ENCODE measurements at places on chromosomes 11 and 22.

DNA sequence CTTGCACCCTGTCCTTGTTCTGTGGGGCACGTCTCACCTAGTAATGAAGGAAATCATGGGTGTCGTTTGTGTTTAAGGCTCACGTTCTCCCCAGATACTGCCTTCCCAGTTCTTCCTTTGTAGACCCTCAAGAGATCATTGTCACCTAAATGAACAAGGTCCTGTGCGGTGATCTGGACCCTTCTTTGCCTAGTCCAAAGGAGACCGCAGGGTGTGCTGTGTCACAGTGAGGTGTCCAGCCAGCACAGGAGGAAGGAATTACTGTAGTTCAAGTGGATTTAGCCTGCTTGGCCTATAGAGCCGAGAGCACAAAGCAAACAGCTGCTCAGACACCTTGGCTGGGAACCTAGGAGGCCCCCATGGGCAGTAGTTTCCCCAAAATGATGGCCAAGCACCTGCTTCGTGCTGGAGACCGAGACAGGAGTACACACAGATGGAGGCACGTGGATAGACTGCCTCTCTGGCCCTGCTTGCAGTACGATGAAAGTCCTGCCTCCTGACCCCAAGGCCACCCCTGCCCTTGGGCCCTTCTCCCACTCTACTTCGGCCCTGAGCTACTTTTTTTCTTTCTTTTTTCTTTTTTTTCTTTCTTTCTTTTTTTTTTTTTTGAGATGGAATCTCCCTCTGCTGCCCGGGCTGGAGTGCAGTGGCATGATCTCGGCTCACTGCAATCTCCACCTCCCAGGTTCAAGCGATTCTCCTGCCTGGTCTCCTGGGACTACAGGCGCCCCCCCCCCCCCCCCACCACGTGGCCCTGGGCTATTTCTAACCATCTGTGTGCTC is 19.4 kb upstream of the PPFIA1 start:
- no peak for DNase-seq

DNA sequence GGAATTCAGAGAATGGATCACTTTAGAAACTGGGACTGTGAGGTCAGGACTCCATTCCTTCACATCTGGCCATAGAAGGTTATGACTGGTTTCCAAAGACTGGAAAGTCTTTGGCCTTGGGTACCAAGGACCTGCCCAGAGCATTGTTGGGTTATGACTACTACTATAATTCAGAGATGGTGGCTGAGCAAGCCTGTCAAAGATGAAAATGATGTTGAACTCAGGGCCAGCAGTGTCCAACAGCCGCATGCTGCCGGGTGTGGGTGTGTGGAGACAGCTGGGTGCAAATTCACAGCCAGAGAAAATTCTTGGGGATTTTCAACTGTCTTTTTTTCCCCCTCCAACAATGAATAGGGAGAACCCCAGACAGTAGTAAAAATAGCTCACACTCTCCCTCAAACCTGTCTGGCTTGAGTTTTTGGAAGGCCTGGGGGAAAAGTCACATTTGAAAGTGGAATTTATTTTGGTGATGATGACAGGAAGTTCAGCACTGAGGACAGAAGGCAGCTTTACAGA is 166.8 kb upstream of the NCAM1 start:
- DNase-seq = no peak

- no peak for DNase-seq
Observed at GRCh38 chr11:103528046-103528445, 418.8 kb downstream of the DYNC2H1 start.

- DNase-seq = no peak
Observed at GRCh38 chr22:38411016-38411415, 44.0 kb downstream of the KCNJ4 start.

Data from activated naive CD4-positive, alpha-beta T cell treated with anti-CD3 and anti-CD28 coated beads, Interleukin-2, amount 10 ng/mL, durations not matched to agents 7 days and 5 days (primary cell).